ENCODE measurements at places on chromosomes 7 and 10.

- DNase-seq = no peak
These were observed at the start of gene OPN4 for GRCh38 chr10:86654411-86655172. TSS of gene OPN4 (plus strand) at chr10:86654547. CDS start at chr10:86654784, 237 bp downstream.

DNA sequence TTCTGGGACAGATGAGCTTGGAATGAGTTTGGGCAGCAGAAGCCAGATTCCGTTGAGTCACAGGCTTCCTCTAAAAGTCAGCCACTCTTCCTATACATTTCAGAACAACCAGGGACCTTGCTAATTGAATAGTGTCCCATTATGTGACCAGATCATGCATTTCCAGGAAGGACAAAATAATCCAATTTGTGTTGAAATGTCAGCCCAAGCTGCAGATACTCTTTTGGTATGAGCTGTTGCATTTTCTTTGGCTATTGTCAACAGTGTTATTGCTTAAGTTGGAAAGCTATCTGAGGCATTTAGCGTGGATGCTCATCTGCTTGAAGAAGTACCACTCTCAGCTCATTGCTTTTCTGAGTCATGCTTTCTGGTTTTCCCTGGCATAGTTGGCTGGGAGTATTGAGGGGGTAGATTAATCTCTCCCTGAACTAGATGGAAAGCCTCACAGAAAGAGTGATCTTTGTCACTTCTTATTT lies 223.7 kb upstream of the HABP2 start:
- no peak for DNase-seq

- DNase-seq = no peak
These were observed 352.8 kb upstream of the PFKP start for GRCh38 chr10:2714597-2714996.

- DNase-seq = no peak
These were observed 28.4 kb upstream of the SORCS3 start for GRCh38 chr10:104612571-104613205.

GRCh38 chr10:74988832-74989561 lies 122.5 kb upstream of the SAMD8 start:
- no peak for DNase-seq

GRCh38 chr7:99112097-99112496 lies 31.8 kb downstream of the SMURF1 start:
- no peak for DNase-seq

DNA sequence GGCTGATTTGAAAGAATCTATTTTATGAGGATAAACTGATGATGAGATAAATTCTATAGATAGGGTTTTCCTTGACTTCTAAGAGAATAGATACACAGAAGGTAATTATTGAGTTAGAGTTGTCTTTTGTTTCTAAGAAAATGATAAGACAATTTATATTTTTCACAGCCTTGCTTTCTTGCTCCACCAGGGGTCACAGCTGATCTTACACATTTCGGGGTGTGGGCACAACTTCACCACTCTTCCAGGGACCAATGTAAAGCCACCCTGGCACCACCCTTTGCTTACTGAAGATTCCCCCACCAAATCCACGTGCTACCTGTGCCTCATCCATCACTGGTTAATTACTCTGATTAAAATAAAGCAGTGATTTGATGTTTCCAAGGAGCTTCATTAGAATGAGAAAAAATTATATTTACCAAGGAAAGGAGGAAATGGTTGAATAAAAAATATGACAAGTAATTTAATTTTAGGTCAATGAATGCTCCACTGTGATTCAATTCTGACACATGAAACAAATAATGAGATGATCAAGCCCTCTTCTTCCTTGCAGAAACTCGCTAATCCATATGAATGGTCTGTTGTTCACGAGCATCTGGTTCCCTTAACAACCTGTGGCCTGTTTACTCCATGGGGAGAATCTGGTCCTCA lies 177.3 kb upstream of the TNS3 start:
- DNase-seq = no peak

- DNase-seq = peak; percentile 4
These were observed 70.4 kb upstream of the APBB1IP start for GRCh38 chr10:26367771-26368170.

DNA sequence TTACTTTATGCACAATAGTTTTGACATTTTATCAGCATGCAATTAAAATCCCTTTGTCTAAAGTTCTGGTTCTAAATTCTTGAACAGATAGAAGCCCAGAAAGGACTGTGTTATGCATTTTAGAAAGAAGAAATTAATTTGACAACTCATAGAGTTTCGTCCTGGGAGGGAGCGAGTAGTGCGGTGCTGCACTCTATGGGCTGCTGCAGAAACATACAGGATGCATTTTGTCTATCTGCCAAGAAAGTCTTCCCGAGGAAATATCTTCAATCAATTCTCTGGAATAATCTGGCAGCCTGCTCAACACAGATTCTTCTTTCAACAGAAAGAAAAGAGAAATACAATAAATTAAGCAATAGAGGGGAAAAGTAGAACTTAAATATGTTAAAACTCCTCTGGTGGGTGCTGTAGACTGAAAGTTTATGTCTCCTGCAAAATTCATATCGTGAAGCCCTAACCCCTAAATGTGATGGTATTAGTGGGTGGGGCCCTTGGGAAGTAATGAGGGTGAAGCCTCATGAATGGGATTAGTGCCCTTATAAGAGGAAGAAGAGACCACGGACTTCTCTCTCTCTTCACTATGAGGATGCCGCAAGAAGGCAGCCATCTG lies 39.0 kb upstream of the IFRD1 start:
- no peak for DNase-seq

- DNase-seq = no peak
These were observed 209.0 kb downstream of the MAGI2 start for GRCh38 chr7:79244482-79244881.

- DNase-seq = no peak
These were observed 149.8 kb downstream of the AMPH start for GRCh38 chr7:38481401-38481800.

- DNase-seq = no peak
These were observed 857.8 kb downstream of the KCNMA1 start for GRCh38 chr10:76779796-76780301.

Data from stimulated activated CD4-positive, alpha-beta T cell treated with anti-CD3 and anti-CD28 coated beads, Interleukin-2, amount 100 ng/mL, for 4 hours (primary cell).